Brain pericyte (primary cell): ENCODE measurements at places on chromosomes 5 and 9.

DNA sequence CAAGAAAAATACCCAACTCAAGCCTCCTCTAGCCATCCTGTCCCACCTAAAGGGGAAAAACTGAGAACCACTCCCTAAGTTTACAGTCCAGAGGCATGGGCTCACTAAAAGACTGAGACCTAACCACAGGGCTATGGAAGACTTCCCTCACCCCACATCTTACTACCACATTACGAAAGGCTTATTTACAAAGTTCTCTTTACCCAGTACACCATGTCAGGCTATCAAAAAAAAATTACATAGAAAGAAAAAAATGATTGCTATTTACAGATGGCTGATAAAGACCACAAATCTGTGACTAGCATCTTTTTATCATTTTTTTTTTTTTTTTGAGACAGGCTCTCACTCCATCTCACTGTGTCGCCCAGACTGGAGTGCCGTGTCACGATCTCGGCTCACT lies 69.7 kb upstream of the TNPO1 start:
- DNase-seq = no peak

DNA sequence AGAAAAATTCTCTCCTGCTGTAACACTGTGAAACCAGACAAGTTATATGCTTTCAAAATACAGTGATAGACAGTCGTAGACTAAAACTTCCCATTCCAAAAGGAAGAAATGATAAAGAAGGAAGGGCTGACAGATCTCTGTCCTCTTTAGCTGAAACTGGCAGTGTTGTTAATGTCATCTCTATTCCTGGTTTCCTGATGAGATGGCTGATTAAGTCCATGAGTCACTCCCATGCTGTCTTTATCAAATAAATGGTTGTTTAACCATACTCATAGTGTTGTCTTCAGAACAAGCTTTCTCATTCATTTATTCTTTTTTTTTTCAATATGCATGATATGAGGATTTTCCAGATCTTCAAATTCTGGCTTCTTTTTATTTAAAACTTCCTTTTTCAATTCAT lies 952.2 kb upstream of the WWC1 start:
- no peak for DNase-seq

- no peak for DNase-seq
These were observed 127.6 kb downstream of the SLIT3 start for GRCh38 chr5:169173372-169173771.

GRCh38 chr9:132404228-132404881 lies 2.3 kb downstream of the TTF1 start:
- no peak for DNase-seq

GRCh38 chr5:95759005-95759404 lies 27.9 kb downstream of the RHOBTB3 start:
- no peak for DNase-seq

GRCh38 chr9:104025104-104025503 lies 69.0 kb upstream of the SMC2 start:
- DNase-seq = no peak

DNA sequence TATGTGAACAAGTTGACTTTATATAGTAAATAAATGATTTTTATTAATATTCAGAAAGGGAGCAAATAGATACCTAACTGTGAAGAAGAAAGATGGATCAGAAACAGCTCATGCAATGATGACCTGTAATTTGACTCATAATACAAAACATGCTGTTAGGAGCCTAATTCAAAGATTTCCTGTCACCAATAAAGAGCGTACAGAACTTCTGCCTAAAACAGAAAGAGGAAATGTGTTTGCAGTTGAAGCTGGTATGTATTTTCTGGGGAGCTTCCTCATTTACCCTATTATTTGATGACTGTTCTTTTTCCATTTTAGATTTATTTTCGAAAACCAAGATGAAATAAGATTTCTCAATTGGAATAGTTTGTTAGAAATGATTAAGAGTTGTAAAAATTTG lies 11.4 kb downstream of the YTHDC2 start:
- no peak for DNase-seq

DNA sequence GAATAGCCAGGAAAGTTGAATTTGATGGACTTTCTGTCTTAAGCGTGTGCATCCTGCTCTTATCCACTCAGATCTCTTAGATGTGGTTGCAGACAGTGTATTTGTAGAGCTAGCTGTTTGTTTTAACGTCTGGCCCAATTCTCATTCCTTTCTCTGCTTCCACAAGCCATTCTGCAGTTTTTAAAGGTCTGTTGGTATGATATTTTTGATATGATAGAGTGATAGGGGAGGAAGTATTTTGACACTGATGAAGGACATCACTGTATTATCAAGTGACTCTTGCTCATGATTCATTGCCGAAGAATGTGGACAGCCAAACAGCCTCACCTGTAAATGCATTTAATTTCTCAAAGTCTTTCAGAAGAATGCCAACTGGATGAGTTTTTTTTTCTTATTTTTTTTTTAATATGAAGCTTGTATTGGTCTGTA lies 4.5 kb downstream of the TJP2 start:
- DNase-seq = no peak

GRCh38 chr5:151897896-151898295 lies 26.8 kb downstream of the GLRA1 start:
- no peak for DNase-seq

DNA sequence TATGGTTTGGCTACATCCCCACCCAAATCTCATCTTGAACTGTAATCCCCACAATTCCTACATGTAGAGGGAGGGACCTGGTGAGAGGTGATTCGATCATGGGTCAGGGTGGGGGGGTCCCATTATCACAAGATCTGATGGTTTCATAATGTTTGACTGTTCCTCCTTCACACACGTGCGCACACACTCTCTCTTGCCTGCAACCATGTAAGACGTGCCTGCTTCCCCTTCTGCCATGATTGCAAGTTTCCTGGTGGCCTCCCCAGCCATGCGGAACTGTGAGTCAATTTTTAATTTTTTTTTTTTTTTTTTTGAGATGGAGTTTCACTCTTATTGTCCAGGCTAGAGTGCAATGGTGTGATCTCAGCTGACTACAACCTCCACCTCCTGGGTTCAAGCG lies 27.0 kb downstream of the FAM169A start:
- DNase-seq = no peak

GRCh38 chr9:134505032-134505431 lies 136.6 kb upstream of the COL5A1 start:
- DNase-seq = no peak

DNA sequence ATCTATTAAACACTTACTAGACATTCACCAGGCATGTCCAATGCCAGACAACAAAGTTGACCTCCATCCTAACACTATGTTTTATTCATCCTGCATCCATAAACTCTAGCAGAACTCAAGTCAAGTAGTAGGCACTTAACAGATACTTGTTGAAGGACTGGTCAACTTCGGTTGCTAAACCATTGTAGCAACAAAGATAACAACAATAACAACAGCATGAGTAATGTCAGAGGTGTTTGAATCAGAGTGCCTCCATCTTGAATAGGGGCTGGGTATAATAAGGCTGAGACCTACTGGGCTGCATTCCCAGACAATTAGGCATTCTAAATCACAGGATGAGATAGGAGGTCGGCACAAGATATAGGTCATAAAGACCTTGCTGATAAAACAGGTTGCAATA lies 180.5 kb upstream of the ZNF462 start:
- no peak for DNase-seq

DNA sequence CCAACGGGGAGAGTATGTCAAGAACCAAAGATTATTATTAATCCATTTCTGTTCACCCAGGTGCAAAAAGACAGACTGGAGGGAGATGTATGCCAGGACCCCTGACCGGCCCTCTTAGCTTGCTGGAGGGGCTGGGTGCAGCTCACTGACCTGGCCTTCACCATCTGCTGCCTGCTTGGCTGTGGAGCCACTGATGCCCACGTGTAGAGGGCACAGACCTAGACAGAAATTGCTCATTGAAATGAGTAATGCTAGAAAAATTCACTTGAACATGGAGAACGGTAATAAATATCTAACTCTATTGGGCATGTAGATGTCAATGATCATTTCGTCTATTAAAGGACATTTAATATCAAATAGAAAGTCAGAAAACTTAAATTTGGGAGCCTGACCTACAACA lies 58.8 kb upstream of the ERCC6L2 start:
- DNase-seq = no peak

DNA sequence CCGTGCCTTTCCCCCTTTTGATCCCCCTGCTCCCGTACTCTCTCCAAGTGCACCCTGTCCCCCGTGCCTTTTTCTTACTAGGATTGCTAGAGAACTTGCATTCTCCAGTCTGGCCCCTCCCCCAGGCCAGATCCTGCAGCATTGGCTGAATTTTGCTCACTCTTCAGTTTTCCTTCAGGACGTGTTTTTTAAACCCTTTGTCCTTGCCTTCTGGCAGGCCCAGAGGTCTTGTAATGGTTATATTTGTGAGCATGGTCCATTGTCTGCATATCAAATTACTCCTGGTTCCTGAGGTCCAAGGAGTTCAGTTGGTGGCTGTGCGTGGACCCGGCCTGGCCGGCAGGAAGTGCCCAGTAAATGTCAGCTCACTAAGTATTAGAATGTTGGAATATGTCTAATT lies 606 bp downstream of the TBC1D13 start:
- DNase-seq = no peak

DNA sequence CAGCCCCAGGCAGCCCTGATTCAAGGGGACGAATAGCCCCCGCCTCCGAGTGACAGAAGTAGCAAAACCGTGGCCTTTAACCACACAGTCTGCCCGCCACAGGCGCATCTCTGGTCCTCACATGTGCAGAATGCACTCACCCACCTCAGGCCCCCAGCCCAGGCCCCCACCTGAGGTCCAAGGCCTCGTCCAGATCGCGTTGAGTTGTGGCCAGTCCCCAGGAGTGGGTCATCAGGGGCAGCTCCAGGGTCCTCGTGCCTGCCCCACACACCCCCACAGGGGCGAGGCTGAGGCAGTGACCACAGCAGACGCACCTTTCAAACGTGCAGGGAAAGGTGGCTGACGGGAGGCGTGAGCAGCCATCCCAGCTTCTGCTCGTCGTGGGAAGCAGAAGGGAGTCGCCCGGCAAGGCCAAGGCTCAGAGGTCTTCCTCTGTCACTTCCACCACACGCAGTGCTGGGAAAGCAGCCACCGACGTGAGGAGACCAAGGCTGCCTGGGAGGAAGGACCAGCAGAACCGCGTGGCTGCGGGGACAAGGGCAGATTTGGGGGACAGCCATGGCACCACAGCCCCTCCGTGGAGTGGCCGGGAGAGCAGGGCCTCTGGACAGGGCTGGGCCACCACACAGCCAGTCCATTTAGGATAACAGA lies 77.8 kb upstream of the OTULINL start:
- no peak for DNase-seq

DNA sequence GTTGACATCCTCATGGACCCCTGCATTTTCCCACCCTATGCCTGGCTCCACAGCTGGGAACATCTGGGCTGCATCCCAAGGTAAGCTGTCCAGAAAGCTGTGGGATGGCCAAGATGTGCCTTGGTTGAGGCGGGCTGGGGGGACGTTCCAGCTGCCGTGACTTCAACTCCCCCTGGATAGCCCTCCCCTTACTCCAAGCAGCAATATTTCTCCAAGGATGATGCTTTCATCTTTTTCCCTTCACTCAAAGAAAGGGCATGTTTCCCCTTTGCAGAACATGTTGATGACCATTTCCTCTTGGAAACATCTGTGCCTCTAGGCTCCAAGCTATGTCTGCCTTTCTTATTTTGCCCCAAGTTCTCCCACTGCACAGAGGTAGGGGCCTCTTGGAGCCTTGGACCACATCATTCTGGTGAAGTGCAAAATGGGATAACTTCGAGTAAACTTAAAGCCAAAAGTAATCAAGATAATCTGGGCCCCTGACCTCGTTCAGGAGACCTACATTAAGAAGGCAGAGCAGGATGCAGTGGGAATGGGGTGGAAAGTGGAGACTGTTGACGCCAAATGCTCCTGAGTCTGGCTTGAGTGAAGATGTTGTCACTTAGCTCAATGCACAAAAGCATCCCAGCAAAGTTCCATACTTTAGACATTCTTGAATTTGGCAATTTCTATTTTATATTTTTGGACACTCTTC lies 175.2 kb downstream of the GAS1 start:
- no peak for DNase-seq

DNA sequence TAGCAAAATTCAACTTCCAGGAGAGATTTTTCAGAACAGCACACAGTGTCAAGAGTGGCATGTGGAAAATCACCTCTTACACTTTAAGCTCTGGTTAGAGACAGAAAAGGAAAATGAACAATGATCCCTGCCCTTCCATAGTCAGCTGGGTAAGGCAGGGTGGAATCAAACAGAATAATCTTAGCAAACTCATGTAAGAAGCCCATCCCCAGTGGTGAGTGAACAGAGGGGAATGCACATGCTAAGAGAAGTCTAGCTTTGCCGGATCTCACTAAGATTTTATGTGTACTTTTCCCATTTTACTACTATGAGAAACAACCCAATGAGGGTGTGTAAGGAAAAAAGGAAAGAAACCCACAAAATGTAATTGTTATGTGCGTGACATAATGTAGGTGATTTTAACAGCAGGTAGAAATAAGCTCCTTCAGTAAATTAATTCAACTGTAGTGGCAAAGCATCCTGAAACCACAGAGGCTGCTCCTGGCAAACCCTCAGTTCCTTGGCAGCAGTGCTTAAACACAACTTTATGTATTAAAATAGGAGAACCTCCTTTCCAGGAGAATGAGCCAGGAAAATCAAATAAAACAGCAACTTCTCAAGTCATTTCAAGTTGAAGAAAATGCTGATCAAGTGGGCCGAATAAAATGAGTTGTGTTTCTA lies 366.0 kb upstream of the TRPC7 start:
- DNase-seq = no peak

- no peak for DNase-seq
These were observed 26.6 kb downstream of the MORN5 start for GRCh38 chr9:122186301-122186700.

GRCh38 chr5:37957218-37957617 lies 117.4 kb upstream of the GDNF start:
- DNase-seq = no peak

- DNase-seq = no peak
These were observed 2.7 kb upstream of the PCBD2 start for GRCh38 chr5:134902071-134902801.

DNA sequence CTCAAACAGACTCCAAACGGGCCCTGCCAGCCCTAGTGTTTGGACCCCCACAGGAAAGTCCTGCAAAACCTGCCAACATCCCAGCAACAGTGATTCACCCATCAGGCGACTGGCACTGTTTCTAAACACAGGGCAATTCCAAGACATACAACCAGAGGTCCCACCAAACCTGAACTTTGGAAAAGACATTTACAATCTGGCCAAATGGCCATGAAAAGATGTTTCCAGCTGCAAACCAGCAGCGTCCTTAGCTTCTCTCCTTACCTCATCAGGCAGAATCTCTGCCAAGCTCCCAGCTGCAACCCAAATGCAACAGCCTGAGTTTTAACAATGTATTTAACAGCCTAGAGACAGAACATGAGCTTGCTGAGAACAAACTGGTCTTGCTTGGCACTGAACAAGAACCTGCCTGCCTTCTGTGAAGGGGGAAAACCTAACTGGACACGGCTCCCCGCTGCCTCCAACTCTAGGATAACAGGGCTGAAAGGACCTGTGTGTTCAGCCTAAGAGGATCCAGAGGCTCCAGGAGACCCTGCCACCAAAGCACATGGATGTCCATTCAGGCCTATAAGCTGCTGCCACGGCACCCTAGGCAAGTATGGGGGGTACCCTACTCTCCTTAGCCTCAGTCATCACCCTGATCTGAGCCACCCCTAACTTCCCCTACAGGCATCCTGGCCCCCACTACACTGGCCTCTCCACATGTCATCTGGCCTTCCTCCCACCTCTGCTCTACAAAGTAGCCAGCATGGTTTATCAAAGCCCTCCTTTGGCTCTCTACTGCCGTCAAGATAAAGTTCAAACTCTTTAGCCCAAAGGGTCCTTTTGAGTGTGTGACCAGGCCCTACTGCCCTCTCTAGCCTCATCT lies 5.6 kb downstream of the P4HA2 start:
- peak; percentile 46 for DNase-seq
